ENCODE measurements at places on chromosomes 4 and X.

DNA sequence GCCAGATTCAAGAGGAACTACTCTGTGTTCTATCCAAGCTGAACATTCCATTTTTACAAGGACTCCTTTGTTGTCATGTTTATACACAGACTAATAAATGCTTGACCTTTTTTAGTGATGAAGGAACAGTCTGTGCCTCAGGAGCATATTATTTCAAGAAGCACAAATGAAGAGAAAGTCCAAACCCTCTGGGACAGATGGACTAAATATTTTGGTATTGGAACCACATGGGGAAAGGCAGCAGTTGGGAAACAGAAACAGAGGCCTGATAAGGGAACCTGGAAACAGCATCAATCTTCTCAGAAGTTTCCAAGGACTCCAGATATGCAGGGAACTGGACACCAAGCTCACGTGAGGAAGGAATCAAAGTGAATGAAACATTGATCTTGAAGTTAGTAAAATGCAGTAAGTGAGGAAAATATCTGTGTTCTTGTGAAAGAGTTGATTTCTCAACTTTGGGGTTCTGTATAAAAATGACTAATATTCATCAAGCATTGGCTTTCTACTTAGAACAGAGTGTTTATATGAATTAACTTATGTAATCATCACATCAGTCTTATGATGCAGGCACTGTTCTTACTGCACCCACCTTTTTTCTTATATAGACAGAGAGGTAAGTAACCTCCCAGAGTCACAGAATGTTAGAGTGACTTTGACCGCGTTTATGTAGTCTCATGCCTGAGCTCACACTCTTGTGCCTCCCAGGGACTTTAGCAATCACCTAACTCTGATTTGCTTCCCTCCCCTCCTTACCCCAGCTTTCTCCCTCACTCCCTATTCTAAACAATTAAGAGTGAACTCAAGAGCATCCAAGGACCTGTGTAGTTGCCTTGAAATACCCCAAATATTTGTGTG, 148.9 kb upstream of the JADE1 start:
- DNase-seq, result no peak

DNA sequence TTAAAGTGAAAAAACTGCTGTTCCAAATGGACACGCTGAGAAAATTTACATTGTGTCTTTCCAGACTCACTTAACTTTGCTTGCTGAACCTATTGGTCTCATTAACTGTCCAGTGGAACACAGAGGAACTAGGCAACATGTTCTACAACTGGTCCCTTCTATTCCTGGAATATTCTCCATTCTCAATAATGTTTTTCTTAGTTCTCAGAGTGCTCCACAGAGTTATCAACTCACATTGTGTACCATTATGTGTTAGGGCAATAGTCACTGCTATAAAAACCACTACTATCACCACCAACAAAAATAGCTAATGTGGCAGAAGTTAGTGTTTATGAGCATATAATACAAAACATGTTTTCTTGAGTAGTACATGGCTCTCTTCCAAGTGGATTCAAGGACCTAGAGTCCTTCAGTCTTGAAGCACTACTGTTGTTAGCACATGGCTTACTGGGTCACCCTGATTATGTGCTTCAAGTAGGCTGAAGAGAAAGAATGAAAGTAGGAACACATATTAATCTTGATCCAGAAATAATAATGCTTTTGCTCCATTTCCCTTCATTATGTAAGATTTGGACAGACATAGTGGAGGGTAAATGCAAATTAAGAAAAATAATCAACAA, 865.3 kb upstream of the HS3ST1 start:
- no peak for DNase-seq

GRCh38 chr4:8345946-8346814, 76.6 kb downstream of the HTRA3 start:
- no peak for DNase-seq

DNA sequence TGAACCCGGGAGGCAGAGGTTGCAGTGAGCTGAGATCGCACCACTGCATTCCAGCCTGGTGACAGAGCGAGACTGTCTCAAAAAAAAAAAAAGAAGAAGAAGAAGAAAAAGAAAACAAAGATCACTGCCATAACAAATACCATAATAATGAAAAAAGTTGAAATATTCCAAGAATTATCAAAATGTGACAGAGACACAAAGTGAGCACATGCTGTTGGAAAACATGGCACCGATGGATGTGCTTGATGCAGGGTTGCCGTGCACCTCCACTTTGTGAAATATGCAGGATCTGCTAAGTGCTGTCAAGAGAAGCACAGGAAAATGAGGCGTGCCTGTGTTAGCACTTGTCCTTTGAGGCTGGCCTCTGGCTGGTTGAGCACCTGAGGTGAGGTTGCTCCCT, 133.3 kb downstream of the STK32B start:
- no peak for DNase-seq

- no peak for DNase-seq
These were observed 19.6 kb downstream of the NSDHL start for GRCh38 chrX:152850465-152850864.

DNA sequence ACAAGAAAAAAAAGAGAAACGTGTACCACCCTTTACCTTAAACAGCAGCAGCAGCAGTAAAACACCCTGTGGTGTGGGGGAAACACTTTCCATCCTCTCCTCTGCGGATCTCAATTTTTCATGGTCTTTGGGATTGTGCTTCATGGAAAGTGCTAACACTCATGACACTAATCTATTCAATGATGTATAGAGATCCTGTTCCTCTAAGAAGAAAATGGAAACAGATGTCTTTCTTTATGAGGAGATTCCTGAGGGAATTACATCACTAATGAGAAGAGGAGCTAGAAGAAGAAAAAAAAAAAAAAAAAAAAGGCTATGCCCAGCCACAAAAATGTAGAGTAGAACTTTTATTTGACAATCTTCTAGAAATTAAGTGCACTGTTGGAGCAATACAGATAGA, 62.9 kb upstream of the NDST3 start:
- DNase-seq, result no peak

DNA sequence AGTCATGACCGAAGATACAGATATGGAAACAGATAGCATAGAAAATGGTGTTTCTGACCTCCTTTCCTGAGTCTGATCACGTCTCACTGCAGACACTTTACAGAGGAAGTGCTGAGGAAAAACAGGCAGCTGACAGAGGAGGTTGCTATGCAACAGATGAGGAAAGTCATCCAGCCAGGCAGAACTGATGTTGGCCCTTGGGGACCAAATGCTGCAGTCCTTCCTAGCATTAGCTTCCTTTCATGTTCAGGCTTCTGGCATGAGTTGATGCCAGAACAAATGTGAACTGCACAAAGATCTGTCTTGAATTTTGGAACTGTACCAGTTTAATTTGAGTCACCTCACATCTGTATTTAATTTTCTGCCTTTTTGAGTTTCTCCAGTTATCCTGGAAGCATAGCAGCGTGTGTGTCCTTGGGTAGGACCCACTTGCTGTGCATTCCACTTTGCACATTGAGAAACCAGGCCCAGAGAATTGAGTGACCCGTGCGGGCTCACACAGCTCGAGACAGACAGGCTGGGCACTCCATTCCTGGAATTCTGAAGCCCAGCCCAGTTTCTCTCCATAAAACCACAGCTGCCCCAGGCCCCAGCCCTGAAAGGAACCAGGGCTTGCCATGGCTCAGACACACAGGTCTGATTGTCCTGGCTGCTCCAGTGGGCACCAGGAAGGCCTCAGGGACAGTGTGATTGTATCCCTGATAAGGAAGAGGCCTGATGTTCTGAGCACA, 1.4 kb upstream of the MAGED1 start:
- no peak for DNase-seq

GRCh38 chr4:15711762-15712161, 8.9 kb downstream of the BST1 start:
- no peak for DNase-seq

DNA sequence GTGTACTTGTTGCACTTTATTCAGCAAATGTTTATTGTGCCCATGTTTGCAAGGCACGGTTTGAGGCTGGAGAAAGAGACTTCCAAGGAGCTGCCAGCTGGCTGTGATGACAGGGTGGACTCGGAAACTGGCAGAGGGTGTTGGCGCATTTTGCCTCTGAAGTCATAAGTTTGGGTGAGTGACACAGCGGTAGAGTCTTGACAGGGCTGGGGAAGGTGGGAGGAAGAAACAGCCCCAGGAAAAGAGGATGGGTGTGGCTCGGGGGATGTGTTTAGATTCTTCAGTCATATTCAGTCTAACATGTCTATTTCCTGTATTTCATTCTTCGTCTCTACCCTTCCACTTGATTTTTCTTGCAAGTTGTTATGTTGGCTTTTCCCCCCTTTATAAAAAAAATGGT, 77.0 kb upstream of the STOX2 start:
- DNase-seq, result no peak

DNA sequence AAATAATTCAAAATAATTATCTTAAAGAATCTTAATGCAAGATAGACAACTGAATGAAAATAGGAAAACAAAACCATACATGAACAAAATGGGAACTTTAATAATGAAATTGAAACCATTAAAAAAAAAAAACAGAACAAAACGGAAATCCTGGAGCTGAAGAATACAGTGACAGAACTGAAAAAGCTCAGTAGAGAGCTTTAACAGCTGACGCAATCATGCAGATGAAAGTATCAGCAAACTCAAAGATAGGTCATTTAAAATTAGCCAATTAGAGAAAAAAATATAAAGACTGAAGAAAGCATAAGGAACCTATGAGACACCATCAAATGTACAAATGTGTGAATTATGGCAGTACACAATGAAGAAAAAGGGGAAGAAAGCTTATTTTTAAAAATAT, 18.8 kb downstream of the SLC25A31 start:
- DNase-seq, result no peak

- DNase-seq, result no peak
These were observed 589.1 kb downstream of the TRIML1 start for GRCh38 chr4:188728359-188728758.

GRCh38 chr4:118086344-118086743, 52.1 kb downstream of the NDST3 start:
- no peak for DNase-seq

- no peak for DNase-seq
These were observed 710.0 kb downstream of the CCSER1 start for GRCh38 chr4:90837241-90837640.

GRCh38 chr4:39285853-39286252, 80.3 kb downstream of the RFC1 start:
- DNase-seq, result no peak

GRCh38 chrX:102976793-102977495, 39.9 kb downstream of the RAB40AL start:
- no peak for DNase-seq

GRCh38 chr4:119627267-119628255, 1.0 kb downstream of the PDE5A start:
- peak; percentile 70 for DNase-seq

- DNase-seq, result no peak
These were observed 112.0 kb upstream of the PABPC4L start for GRCh38 chr4:134313591-134313990.

- DNase-seq, result no peak
These were observed 8.2 kb upstream of the TRAM1L1 start for GRCh38 chr4:117093571-117093970.

DNA sequence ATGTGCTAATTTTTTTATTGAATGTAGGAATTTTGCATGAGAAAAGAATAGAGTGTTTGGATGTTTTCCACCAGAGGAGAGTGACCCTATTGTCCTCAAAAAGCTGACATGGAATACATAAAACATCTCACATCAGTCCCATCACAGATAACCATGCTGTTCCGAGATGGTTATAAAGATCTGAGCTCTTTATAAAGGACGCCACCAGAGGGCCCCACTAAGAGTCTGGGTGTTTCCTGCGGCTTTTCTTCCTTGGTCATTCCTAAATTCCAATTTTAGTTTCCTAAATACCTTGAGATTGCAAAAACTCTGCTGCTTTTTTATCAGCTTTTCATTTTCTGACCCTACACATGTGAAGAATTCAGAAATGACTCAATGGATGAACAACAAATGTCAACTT, 504.5 kb upstream of the FRG1 start:
- DNase-seq, result no peak
